ENCODE measurements at places on chromosomes 12 and 14.

GRCh38 chr12:4046495-4046840, 173.3 kb upstream of the PARP11 start:
- DNase-seq: no peak

GRCh38 chr12:105916760-105917039, 222.1 kb downstream of the NUAK1 start:
- no peak for DNase-seq

GRCh38 chr12:19304149-19304750, 135.0 kb upstream of the AEBP2 start:
- DNase-seq: no peak

DNA sequence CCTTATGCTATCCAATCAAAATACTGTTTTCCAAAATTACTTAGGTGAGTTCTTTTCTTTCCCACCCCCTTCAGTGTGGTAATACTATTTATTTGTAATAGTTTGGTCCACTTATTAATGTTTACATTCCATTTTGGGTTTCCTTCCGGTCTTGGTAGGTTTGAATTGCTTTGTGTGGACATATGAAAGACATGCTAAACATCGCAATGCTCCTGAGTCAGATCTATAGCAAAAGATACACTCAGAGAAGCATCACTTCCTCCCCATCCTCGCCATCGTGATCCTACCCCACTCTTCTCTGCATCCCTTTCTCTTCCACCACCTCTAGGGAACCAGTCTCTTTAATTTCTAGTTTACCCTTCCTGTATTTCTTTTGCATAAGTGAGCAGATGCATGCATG, 30.0 kb downstream of the TUNAR start:
- DNase-seq: no peak

DNA sequence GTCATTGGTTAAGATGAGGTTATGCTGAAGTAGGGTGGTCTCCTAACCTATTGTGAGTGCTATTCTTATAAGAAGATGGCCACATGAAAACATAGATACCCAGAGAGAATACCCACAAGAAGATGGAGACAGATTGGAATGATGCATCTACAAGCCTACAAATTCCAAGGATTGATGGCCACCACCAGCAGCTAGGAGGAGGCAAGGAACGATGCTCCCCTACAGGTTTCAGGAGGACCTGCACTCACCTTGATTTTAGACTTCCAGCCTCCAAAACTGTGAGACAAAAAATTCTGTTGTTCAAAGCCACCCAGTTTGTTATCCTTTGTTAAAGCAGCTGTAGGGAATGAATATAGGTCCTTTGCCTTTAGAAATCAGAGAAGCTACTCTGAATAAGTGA, 227.4 kb downstream of the NEDD1 start:
- no peak for DNase-seq

- DNase-seq: no peak
Measured at GRCh38 chr14:77076113-77076631, 21.9 kb upstream of the CIPC start.

GRCh38 chr12:100632445-100632892, 59.0 kb downstream of the GAS2L3 start:
- no peak for DNase-seq

- DNase-seq: no peak
Measured at GRCh38 chr12:89151536-89151935, 200.8 kb downstream of the DUSP6 start.

GRCh38 chr14:89386212-89386886, 30.7 kb downstream of the FOXN3 start:
- DNase-seq: no peak

DNA sequence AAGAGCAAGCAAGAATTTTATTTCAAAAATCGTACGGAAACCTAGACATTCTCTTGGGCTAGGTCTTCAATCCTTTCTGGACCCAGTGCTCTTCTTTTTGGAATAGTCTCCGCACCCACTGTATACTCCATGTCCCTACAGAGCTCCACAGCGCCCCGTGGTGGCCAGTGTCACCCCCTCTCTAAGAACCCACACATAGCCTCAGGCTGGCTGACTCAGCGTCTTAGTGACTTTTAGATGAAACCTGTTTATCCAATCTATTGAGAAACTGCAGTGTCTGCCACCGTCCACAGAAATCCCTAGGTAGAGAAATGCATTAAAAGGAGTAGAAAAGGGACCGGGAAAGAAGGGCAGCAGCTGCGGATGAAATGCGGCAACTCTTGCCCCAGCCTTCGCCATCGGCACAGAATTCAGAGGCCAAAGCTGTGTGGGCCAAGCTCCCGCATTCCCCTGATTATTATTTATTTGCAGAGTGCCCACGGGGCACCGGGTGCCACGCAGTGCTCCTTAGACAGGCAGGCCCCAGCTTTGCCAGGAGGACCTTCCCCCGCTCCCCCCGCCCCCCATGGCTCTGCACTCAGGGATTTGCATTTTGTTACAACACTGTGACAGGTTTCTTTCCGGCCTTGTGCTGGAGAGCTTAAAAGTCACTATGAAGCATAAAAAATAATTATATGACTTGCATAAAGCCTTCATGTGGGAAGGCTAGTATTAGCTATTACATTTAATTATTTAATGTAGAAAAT, 170.1 kb upstream of the FKBP4 start:
- DNase-seq: peak; percentile 63

- no peak for DNase-seq
Measured at GRCh38 chr12:39613525-39613924, 6.1 kb downstream of the ABCD2 start.

DNA sequence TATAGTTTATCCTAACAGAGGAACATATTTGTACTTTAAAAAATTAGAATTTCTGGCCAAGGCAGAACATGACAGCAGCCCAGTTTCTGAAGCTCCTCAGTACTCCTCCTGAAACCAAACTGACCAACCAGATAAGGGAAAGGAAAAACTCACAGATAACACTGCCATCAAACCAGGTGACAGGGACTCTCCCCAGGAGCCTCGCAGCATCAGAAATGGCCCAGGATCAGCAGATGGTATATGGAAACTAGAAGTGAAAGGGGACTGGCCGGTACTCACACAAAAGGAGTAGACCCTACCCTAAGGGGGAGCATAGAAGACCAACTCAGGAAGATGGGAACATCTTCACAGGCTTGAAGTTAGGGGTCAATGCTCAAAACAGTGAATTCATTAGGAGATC, 22.0 kb downstream of the GALC start:
- DNase-seq: no peak

DNA sequence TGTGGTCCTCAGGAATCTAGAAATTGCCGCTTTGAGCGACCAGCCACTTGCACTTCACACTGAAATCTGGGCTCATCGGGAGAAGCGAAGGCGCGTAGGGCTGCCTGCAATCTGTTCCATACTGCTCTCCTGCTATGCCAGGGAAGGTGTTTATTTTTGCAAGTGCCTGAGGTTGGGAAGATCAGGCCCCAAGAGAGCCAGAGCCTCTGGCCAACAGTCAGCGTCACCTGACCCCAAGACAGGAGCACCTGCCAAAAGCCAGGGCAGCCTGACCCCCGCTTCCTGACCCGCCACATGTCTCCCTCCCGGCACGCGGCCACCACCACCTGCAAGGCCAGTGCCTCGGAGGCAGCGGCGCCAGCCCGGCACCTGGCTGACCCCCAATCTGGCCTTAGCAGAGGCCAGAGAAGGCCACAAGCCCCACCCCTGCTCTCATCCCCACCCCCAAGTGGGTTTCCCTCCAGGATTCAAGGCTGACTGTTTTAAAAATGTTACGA, 94.4 kb downstream of the CHGA start:
- DNase-seq: no peak

GRCh38 chr12:107395817-107396216, 289.8 kb upstream of the PWP1 start:
- no peak for DNase-seq

DNA sequence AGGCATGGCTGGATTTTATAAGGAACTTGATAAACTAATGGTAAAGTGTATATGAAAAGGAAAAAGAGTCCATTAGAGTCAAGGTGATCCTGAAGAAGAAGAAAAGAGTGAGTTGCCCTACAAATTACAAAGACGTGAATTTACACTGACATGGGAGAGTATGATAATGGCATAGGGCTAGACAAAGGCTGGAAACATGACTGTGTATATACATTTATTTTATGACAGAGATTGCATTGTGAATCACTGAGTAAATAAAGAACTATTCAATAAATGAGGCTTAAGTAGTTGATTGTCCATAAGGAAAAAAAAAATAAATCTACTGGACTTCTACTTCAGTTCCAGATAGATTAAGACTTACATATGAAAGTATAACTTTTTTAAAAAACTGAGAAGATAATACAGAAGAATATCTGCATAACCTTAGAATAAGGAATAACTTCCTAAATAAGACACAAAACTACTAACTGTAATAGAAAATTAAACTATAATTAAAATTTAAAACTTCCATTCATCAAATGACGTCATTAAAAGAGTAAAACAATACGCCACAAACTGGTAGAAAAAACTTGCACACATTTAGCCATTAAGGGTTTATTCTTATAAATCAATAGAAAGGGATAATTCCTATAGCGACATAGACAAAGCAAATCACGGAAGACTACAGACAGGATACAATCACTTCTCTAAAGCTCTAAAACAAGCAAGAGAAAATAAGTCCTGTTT, 278.5 kb downstream of the NOVA1 start:
- no peak for DNase-seq

- no peak for DNase-seq
Measured at GRCh38 chr12:132237772-132238487, 91.5 kb downstream of the GALNT9 start.

- DNase-seq: no peak
Measured at GRCh38 chr12:106090591-106091445, 47.9 kb downstream of the NUAK1 start.

GRCh38 chr12:108939594-108939993, 59.7 kb downstream of the DAO start:
- DNase-seq: peak; percentile 24

- DNase-seq: peak; percentile 56
Measured at GRCh38 chr12:31589904-31590641, 863 bp downstream of the DENND5B start.

DNA sequence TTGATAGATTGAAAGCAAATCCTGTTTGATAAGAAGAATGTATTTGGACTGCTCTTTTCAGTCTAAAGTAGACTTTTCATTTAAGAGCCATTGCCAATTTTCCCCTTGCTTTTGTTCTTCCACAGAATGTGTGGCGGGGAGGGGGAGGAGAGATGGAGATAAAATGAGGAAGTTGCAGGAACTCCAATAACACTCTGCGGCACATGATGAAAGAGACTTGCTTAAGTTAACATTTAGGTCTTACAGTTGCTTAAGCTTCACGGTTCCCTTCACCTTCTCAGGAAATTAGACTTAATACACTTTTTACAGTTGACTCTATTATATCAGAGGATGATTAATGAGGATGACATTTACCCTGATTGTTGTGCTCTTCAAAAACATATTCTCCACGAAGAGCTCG, 537.3 kb downstream of the TMTC2 start:
- no peak for DNase-seq

DNA sequence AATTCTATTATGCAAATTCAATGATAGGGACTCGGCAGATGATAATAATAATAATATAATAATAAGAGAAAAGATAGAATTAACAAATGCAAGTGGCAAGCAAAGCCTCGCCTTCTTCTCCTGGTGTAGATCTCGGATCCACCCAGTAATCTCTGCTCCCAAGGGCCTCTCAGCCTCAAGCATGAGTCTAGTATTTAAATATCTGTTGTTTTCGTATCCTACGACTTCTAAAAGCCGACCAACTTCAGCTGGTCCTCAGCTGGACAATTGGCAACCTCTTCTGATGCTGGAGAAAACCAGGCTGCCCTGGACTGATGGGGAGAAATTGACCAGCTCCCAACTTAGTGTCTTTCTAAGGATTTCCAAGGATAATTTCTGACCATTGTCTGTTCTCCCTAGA, 14.0 kb upstream of the MAP1LC3B2 start:
- no peak for DNase-seq

- no peak for DNase-seq
Measured at GRCh38 chr12:67697967-67698366, 49.4 kb downstream of the DYRK2 start.

DNA sequence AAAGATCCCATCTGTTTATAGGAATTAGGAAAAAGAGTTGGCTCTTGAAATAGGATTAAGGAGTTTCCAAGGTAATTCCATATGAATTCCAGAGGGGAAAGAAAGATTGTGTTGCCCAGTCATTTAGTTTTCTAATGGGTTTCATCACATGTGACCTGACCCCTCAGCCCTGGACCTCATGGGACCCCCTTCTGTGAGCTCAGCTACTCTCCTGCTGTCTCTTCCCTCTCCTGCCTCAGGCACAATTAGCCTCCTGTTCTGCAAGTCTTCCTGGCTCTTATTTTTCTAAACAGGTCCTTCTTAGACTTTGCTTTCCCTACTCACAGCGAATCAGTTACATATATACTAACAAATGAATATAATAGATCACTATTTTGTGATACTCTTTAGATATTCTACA, 237.7 kb downstream of the TRHDE start:
- DNase-seq: no peak

DNA sequence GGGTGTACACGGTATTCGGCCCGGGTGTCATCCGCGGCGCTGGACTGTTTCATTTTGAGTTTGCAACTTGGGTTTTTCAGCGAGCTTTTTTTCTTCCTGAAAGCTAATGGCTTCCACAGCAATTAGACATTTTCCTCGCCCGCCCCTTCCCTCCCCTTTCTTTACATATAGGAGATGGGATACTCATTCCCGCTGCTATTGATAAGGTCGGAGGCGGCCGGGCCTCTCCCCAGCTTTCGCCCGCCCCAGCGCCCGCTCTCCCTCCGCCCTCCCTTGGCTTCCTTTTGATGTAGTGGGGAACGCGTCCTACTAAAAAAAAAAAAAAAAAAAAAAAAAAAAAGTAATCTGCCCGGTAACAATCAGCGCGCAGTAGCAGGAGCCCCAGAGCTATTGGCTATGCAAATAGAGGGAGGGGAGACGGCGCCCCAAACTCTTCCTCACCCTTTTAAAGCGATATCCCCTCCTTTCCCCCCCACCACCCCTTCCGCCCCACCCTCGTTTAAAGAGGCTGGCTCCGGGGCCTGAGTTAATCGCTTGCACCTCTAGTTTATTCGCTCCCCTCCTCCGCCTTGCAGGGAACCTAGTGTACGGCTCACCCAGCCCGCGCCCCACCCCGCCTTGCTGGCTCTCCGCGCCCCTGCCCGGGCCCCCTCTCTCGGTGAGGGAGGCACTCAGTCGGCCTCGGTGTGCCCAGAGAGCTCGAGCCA, 1.7 kb upstream of the CCND2 start:
- DNase-seq: peak; percentile 88

GRCh38 chr14:96503306-96503679, 1.1 kb downstream of the PAPOLA start:
- no peak for DNase-seq

- no peak for DNase-seq
Measured at GRCh38 chr14:68230950-68231717, 411.6 kb downstream of the RAD51B start.

Data from stimulated activated CD8-positive, alpha-beta memory T cell treated with anti-CD3 and anti-CD28 coated beads, Interleukin-4, amount 100 ng/mL, for 48 hours (primary cell).